AG08395 (cell line): ENCODE measurements at places on chromosomes 7 and 10.
A peak's percentile ranks its signal among the peaks of the same experiment; 100 is the strongest.

GRCh38 chr7:114988026-114988425 is 66.1 kb downstream of the MDFIC start:
- DNase-seq: no peak

GRCh38 chr7:137878333-137878961 is 31.7 kb upstream of the DGKI start:
- DNase-seq: no peak

DNA sequence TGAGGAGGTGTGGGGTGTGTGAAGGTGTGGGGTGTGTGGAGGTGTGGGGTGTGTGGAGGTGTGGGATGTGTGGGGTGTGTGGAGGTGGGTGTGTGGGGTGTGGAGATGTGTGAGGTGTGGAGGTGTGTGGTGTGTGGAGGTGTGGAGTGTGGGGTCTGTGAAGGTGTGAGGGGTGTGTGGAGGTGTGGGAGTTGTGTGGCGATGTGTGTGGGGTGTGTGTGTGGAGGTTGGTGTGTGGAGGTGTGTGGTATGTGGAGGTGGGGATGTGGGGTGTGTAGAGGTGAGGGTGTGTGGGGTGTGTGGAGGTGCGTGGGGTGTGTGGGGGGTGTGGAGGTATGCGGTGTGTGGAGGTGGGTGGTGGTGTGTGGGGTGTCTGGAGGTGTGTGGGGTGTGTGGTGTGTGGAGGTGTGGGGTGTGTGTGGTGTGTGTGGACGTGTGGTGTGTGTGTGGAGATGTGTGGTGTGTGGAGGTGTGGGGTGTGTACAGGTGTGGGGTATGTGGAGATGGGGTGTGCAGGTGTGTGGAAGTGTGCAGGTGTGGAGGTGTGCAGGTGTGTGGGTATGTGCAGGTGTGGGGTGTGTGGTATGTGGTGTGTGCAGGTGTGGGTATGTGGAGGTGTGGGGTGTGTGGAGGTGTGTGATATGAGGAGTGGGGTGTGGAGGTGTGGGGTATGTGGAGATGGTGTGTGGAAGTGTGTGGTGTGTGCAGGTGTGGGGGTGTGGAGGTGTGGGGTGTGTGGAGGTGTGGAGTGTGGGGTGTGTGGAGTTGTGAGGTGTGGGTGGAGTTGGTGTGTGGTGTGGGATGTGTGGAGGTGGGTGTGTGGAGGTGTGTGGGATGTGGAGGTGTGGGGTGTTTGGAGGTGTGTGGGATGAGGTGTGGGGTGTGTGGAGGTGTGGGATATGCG is 34.5 kb downstream of the SPDYE17 start:
- peak; percentile 2 for DNase-seq

- no peak for DNase-seq
These were observed 115.5 kb upstream of the GALNT17 start for GRCh38 chr7:71016401-71016800.

- no peak for DNase-seq
These were observed 12.2 kb upstream of the CPA1 start for GRCh38 chr7:130367836-130368746.

DNA sequence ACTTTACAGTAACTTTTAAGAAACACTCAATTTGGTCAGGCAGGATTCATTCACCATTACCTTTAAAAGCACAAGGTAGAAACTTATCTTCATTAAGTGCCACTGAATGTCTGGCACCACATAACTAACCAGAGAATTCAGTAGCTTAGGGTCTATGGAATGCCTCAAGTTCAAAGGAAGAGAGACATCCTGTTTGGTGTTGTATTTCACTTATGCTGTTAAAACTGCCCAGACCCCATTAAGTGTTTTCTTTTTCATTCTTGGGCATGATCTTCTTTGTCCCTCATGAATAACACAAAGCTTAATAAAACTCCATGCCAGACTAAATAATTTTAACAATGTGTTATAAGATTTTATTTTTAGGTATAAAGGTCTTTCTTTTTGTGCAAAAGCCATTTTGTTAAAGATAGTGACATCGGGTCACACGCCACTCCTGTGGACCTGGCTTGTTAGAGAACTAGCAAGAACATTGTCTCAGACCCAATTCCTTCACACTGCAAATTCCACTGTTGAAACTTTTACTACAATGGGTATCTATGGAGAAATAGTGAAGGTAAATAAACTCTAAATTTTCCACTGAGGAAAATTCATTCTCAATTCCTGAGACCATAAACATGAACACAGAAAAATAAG is 221.0 kb downstream of the TWIST1 start:
- no peak for DNase-seq

DNA sequence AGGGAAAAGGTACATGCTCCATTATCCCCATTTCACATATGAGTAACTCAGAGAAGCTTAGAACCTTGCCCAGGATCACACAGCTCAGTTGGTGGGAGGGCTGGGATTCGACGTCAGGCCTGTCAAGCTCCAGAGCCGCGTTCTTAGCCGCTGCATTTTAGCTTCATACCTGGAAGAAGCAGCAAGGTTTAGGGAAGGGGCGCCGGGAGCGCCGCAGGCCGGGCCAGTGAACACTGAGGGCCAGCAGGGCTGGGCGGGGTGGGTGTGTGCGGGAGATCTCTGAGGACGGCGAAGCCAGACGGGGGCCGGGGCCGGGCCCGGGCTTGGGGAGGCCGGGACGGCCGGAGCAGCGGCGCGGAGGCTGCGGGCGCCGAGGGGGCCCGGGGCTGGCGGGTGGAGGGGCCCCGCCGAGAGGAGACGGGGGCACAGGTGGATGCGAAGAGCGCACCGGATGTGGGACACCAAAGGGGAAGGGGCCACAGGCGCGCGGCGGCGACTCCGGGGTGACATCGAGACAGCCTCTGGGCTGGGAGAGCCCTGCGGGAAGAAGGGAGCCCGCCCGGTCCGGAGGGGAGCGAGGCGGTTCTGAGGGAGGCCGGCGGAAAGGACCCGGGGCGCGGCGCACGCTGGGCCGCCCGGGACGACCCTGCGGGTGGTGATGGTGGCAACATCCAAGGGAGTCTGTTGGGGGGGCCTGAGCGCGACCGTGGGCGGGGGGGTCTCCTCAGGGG is 498 bp downstream of the NDST2 start:
- DNase-seq: peak; percentile 41

DNA sequence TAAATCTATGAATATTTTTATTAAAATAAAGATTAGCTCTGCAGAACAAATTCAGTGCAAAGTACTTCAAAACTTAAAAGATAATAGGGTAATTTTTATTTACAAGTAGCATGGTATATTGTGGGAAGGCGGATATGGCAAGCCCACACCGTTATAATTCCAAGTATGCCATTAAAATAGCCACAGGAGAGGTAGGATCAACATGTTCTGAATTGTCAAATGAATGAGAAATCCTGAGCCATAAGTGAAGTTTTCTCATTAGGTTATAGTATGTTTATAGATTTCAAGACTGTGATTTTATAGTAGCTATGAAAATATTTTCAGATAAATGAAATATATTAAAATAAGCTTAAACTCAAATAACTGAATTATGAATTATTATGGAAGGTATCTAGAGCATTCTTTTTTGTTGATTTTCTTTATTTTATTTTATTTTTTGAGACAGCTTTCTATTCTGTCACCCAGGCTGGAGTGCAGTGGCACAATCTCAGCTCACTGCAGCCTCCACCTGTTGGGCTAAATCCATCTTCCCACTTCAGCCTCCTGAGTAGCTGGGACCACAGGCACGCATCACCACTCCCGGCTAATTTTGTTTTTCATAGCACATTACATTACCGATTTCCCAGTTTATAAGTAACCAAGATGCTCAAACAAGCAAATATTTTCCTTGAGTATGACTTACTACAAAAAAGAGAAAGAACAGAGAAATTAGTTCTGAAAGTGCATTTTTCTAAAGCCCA is 956.6 kb downstream of the GATA3 start:
- DNase-seq: no peak

GRCh38 chr7:75729851-75730274 is 8.9 kb downstream of the HIP1 start:
- no peak for DNase-seq
